ENCODE measurements at places on chromosomes 11 and 22.

DNA sequence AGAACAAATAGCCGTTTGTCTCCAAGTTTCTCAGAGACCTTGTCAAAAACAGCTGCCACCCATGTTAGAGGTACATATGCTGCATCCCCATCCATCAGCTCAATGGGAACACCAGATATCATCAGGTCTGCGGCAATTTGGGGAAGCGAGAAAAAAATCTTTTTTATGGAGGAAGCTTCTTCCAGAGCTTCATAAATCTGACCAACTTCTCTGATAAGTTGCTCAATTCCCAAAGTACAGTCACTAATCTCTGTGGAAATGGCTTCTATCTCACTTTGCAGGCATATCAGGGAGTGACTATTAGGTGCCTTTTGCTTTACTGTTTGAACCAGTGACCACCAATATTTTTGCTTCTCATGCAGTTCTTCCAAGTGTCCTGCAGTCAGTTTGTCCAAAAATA lies 34.3 kb upstream of the MRPL17 start:
- DNase-seq, result no peak

- DNase-seq, result no peak
Observed at GRCh38 chr11:110362971-110363509, 66.6 kb upstream of the RDX start.

- no peak for DNase-seq
Observed at GRCh38 chr11:128695539-128696221, 1.8 kb downstream of the FLI1 start.

DNA sequence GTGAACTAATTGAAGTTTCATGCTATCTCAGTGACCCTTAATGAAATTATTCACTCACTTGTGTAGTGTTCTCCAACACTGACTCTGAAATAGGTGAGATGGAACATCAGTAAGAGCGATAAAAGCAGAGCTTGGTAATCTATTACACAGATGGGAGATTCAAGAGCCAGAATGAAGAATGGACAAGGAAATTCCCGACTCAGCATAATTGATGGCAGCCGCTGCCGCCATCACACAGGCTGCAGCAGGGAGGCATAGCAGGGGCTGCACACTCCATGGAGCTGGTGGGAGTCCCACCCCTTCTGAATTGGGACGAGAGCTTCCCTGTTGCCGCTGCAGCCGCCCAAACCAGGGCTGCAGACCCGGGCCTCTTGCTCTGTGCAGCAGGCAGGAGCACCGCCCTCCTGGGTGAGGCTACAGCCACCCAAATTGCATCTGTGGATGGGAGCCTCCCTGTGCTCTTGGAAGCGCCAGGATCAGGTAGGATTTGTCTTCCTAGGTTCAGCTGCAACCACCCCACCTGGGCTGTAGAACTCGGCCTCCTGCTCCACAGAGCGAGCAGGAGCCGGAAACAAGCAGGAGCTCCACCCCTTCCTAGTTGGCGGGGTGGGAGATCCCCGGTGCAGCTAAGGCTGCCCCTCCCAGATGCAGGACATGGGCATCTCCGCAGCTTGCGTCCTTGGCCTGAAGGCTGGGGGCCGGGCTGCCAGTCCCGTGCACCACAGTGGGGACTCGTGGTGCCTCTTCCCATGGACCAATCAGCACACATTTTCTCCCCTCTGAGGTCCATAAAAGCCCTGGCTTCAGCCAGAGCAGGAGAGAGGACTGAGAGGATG lies 535.1 kb upstream of the LUZP2 start:
- no peak for DNase-seq

GRCh38 chr11:128879817-128880216 lies 11.3 kb upstream of the KCNJ5 start:
- no peak for DNase-seq

GRCh38 chr11:79173615-79174014 lies 267.2 kb downstream of the TENM4 start:
- no peak for DNase-seq

- no peak for DNase-seq
Observed at GRCh38 chr11:127470306-127470884, 469.8 kb upstream of the KIRREL3 start.

GRCh38 chr11:131038597-131038996 lies 122.3 kb upstream of the SNX19 start:
- no peak for DNase-seq

DNA sequence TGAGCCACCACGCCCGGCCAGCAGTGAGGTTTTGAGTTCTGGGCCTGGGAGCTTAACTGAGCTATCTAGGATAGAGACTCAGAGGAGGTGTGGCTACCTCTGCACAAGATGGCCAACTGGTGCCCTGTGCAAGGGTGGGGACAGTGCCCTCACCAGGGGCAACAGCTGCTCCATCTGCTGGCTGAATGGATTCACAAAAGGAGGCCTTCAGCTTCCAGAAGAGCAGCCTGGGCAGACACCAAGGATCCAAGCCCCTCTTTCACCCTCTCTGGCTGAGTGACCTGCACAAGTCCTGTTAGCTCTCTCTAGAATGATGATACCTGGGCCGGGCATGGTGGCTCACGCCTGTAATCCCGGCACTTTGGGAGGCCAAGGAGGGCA lies 33.5 kb upstream of the BAIAP2L2 start:
- DNase-seq, result no peak

GRCh38 chr22:21020802-21021429 lies 6.0 kb downstream of the P2RX6 start:
- DNase-seq, result no peak

GRCh38 chr11:130471731-130472433 lies 23.4 kb downstream of the ADAMTS15 start:
- DNase-seq, result no peak

DNA sequence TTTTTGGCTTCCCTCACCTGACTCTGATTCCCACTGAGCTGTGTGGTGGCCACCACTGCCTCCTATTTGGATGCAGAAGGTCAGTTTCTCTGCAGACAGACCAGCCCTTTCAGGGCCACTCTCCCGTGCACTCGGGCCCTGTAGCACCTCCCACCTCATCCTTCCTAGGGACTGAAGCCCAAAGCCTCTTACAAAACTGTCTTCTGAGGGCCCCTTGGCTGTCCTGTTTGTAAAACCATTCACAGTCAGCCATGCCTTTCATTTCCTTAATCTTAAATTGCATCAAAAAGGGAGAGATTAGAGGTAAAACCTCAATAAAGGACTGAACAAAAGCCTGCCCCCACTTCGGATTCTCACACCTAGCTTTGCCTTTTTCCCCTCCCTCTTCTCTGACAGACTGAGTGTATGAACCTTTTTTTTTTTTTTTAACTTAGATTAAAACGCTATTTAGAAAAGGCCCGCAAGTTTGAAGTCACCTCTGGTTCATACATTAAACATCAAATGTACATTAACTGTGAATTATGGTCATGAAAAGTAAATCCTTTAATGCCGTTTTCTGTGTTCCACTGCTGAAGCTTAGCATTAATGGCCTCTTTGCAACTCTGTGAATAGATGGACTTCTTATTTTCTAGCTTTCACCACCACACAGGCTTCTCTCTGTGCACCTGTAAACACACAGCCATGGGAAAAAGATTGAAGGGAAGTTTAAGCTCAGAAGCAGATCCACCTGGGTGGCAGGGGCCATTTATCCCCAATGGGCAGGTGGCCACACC lies 247.2 kb upstream of the CADM1 start:
- no peak for DNase-seq

DNA sequence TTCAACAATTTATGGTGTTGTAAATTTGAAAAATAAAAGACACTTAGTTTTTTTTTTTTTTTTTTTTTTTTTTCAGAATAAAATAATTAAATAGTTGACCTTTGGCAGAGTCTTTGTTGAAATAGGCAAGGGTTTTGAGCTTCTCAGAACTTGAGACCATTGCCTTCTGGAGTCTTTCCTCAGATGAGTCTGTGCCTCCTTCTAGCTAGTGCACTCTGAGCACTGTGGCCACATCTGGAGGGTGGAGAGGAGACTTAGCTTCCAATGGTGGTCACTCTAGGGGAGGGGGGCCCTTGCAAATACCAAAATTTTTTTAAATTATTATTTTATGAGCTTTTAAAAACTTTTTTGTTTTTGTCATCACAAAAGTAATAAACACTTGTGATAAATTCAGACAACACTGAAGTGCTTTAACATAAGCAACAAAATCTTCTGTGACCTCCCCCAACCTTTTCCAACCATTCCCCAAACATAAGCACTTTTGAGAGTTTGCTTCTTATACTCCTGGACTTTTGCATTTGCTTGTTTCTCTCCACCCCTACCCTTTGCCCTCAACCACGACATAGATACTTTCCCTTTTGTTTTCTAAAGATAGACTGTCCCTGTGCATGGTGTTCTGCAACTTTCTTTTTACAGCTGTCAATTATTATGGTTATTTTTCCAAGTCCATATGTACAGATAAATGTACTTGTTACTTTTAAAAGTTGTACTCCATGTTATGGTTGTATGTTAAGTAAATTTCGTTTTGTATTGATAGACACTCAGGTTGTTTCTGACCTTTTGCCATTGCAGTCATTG lies 41.1 kb downstream of the BMAL1 start:
- no peak for DNase-seq

DNA sequence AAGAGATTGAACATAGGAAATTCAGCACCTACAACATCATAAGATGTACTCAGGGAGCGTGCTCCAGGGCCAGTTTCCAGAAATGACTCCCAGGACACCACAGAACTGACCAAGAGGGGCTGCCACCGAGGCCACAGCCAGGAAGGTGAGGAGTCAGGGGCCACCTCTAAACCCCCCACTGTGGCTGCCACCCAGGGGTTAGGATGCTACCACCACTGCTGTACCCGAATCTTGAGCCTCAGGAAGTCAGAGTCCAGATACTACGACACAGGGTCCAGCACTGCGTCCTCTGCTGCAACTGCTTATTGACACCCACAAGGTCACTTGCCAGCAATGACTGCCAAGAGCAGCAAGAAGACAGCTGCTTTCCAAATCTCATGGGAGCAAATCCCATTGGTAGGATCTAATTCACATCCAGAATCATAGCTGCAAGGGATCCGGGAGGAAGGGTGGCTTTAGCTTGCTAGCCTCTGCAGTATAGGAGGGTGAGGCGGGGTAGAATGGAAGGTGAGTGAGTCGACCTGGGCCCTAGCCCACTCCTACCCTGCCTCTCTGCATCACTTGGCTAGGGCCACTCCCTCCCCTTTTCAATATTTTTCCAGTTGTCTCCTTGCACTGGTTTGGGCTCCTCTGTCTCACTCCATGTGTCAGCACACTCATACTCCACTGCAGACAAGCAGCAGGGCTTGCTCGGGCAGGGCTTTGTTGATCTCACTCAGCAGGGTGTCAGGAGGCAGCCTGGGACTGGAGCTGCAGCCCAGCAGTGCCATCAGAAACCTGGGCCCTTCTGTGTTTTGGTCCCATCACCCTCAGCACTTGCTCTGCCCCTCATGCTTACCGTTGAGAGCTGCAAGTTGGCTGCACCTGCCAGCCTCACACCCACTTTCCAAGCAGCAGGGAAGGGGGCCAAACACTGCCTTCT lies 18.1 kb upstream of the CYTH4 start:
- no peak for DNase-seq

DNA sequence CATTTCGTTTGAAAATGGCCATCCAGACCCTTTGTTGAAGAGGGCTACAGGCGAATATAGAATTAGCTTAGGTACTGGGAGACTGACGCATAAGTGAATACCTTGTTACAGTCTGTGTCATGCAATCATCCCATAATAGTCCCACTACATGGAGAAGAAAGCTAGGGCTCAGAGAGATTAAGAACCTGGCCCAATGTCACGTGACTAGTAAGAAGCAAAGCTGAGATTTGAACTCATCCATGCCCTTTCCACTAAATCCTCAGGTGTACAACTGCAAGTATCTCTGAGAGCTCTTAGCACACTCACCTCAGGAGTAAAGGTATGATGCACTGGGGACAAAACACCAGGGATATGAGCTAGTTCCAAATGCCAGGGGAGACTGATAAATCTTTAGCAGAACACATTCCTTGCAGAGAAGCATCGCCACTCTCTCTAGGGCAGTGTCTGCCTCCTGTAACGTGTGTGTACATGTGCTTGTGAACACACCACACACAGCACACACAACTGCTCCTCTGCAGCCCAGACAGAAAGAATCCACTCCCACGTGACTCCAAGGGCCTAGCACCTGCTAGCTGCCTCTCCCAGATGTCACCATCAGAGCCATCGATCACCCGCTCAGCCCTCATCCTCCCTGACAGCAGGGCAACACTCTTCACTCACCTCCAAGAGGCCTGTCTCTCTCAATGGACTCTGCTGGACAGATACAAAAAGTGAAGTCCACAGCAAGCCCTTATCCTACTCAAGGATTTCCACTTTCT lies 402.8 kb downstream of the NXPE2 start:
- no peak for DNase-seq

DNA sequence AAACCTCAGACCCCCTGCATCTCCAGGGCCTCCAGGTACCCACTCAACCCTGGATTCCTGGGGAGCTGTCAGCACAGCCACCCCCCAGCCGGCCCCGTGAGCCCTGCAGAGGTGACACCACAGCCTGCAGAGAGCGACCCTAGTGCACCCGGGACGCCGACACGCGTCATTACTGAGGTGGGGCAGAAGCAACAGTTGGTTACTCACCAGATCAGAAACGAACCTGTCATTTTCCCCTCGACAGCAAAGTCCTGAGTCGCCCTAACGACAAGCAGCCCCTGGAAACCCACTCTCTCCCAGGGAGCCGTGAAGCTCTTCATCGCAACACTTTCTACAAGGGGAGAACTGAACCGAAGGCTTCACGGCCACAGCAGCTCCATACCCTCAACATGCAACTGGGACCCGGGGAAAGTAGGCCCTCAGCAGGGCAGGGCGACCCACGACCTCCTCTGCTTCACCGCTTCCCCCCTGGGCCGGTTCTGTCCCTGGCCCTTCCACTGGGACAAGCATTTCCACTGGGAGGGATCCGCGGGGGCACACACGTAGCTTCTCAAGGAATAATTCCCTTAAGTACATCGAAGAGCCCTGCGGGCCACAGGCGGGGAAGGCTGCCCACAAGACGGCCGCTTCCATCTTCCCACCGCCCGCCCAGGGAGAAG lies 1.6 kb downstream of the BRD1 start:
- peak; percentile 54 for DNase-seq

DNA sequence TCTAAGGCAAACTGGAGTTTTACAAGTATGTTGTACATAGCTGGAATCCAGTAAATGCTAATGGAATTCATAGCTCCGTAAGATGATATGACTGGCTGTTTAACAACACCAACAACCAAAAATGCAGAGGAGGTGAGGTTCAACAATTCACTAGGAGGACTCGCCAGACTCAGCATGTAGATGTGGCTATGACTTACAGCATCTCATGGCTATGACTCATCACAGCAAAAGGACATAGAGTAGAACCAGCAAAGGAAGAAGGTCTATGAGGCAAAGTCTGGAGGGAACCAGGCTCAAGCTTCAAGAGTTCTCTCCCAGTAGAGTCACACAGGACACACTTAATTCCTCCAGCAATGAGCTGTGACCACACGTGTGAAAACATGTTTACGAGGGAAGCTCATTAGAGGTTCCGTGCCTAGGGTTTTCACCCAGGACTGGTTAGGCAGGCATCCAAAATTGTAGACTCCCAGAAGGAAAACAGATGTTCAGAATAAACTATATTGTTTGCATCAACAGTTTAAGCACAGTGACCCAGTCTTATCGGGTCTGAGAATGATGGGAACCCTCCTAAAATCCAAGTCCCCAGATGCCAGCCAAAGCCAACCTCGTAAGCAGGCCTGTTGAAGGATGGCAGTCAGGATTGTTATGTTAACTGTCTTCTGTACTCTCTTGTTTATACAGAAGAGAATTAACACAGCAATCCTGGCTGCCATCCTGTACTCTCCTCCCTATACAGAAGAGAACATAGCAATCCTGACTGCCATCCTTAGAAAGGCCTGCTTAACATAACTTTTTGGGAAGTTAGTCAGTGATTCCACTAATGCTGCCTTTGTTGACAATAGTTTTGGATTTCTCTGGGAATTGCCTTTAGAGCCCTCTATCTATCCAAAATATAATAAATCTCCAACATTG lies 116.6 kb downstream of the LARGE1 start:
- no peak for DNase-seq
